ENCODE measurements at places on chromosomes 1 and 21.

DNA sequence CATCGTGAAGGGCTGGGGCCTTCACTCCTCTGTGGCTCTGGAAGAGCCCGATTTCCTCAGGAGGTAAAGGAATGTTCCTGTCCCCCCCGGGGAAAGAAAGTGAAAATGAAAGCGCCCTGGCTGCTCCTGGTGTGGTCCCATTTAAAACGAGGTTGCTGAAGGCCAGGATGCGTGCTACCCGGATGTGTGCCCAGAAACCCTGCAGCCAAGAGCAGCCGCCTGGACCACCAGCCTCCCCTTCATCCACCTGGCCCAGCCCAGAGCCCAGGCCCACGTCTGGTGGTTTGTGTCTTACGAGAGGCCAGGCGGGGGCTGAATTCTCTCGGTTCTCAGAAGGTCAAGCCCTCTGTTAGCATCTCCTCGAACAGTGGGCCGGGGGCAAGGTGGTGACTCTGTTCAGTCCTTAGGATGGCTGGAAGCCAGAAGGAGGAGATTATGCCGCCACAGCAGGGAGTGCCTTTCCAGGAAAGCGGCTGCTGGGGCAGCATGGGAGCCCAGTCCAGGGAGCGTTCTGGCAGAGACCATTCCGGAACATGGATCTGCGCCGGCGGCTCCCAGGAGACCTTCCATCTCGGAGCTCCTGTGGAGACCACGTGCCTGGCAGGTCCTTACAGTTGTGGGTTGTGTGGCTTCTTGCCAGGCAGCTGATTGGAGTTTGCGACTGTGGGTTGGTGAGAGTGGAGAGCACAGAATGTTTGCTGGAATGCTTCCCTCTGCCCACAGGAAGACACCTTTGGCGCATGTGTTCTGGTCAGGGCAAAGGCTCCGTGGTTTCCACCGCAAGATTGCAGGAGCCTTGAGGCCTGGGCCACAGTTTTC is 1.4 kb downstream of the GUK1 start:
- no peak for DNase-seq

DNA sequence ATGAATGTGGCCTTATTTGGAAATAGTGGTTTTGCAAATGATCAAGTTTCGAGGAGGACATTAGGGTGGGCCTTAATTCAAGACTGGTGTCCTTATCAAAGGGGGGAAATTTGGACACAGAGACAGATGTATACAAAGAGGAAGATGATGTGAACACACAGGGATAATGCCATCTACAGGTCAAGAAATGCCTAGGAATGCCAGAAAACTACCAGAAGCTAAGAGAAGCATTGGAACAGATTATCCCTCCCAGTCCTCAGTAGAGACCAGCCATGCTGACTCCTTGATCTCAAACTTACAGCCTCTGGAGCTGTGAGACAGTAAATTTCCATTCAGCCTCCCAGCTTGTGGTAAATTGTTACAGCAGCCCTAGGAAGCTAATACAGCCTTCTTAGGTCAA is 151.4 kb downstream of the PTGER3 start:
- DNase-seq = no peak

- DNase-seq = no peak
Measured at GRCh38 chr1:70627910-70628309, 216.8 kb downstream of the CTH start.

GRCh38 chr1:27883536-27883935 is 11.2 kb downstream of the THEMIS2 start:
- no peak for DNase-seq

DNA sequence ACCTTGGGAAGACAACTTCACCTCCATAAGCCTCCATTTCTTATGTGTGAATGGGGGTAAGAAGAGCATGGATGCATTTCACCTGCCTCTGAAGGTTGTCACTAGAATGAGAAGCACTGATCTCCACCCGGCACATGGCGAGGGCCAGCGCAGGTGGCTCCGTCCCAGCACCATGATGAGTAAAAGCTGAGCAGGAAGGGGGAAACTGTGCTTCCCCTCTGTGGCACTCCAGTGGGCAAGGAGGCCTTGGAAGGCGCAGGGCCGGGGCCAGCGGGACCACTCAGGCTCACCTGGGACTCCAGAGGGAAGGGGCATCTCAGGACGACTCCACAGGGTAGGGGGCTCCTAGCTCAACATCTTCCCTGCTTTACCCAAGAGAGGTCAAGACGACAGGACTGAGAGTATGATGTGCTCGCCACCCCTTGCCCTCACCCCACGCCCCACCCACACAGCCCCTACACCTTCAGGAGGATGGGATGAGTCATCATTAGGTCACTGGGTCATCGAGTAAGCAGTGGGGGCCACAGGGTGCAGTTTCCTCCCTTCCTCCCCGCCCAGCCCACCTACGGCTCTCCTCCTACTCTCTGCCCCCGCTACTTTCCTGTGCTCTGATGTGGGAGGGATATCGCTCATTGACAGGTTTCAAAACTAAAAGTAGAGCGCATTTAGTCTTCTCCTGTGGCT is 112.1 kb downstream of the HIVEP3 start:
- DNase-seq = no peak

- DNase-seq = no peak
Measured at GRCh38 chr1:180862305-180862704, 50.4 kb upstream of the KIAA1614 start.

DNA sequence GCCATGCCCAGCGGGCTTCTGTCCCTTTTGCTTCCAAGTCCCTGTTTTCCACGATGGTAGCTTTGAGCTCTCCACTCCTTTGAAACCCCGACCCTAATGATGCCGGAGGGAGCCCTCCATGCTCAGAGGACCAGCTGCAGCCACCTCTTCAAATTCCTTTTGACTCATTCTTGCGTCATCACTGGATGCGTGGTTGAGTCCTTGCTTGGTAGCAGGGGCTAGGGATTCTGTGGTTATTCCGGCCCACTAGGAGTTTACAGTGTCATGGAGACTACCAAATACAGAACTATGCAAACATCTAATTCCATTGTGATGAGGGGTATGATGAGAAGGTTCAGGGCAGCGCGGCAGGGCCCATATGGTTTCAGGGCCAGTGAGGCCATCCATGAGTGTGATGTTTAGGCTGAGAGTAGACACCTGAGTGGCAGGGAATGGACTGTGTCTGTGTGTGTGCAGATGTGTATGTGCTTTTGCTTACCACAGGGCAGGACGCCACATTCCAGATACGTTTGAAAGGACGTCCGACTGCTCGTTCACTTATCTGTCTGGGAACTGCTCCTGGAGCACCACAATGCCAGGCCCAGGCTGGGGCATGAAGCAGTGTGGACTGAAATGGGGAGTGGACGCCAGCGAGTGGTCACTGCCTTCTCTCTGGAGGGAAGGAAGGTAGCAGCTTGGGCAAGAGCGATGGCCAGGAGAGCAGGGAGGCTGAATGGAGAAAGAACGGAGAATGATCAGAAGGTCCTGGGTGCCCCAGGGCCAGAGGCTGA is 30.4 kb upstream of the ZBTB21 start:
- peak; percentile 93 for DNase-seq

GRCh38 chr1:227489572-227489971 is 73.8 kb upstream of the ZNF678 start:
- no peak for DNase-seq

GRCh38 chr1:71785450-71785849 is 496.9 kb downstream of the NEGR1 start:
- peak; percentile 9 for DNase-seq

- no peak for DNase-seq
Measured at GRCh38 chr1:18712252-18712600, 81.6 kb downstream of the PAX7 start.

DNA sequence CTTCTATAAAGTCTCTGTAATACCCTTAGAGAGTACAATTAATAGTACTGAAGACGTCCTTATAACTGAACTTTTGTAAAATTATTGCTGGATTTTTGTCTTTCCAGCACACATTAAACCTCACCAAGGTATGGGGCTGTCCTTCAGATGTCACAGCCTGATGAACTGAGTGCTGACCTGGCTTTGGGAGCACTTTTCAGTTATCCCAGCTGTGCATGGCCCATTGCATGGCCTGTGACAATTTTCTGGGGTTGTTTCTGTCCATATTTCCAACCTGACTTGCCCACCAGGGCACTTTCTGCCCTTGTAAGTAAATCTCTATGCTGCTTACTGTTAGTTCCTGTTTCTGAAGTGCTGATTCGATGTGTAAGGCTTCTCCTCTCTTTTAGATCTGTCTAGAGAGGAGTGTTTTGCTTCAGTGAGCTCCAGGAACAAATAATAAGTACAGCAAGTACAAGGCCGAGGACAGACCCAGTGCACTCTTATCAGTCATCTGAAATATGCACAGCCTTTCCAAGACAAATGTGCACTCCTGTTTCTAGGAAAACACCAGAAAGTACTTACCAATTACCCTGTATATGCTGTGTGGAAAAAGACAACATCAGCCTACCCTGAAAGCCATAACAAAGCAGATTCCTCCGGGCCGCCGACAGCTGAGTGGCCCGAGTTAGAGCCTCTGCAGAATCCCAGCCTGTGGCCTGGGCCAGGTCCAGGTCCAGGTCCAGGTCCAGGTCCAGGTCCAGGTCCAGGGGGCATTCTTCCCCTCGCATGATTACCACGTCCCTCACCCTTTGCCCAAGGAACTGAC is 121.7 kb downstream of the DHRS3 start:
- no peak for DNase-seq

DNA sequence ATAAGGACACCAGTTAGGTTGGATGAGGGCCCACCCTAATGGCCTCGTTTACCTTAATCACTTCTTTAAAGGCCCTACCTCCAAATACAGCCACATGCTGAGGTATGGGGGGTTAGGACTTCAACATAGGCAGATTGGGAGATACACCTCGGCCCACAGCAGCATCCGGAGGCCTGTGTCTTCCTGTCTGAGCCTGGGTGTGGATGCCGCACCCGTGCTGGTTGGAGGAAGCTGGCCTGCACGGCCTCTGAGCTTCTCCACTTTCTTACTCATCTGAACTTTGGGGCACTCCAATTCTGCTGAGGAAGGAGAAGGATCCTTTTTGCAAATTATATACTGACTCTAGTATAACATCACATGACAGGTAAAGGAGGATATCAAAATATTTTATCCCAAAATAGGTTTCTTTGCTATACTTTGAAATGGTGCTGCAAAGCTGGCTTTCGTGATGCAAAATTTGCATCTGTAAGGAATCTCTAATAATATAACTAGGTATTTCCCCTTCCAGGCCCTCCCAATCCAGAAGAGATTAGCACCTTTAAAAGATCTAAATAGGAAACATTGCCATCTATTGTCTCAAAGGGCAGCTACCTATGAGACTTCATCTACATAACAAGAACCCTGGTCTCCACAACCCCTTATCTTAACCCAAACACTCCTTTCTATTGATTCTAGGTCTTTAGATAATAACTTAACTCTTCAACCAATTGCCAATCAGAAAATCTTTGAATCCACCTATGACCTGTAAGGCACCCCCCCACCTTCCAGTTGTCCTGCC is 247.6 kb downstream of the KCNJ6 start:
- DNase-seq = no peak

DNA sequence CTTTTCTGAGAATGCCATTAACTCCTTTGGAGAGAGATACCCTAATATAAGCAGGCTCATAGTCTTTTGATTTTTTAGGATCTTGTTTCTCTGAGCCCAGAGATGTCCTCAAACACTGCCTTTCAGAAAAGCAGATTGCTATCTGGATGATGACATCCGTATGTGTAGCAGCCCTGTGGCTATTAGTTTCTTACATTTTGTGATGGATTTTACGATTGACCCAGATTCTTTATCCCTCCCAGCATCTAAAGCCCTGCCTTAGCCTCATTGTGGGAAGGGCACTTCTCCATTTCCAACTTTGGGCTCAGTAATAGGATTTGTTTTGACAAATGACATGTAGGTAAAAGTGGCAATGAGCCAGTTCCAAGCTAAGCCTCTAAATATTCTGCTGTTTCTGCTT is 300.3 kb downstream of the TTLL7 start:
- no peak for DNase-seq

GRCh38 chr1:171645553-171646248 is 6.8 kb downstream of the MYOC start:
- no peak for DNase-seq

DNA sequence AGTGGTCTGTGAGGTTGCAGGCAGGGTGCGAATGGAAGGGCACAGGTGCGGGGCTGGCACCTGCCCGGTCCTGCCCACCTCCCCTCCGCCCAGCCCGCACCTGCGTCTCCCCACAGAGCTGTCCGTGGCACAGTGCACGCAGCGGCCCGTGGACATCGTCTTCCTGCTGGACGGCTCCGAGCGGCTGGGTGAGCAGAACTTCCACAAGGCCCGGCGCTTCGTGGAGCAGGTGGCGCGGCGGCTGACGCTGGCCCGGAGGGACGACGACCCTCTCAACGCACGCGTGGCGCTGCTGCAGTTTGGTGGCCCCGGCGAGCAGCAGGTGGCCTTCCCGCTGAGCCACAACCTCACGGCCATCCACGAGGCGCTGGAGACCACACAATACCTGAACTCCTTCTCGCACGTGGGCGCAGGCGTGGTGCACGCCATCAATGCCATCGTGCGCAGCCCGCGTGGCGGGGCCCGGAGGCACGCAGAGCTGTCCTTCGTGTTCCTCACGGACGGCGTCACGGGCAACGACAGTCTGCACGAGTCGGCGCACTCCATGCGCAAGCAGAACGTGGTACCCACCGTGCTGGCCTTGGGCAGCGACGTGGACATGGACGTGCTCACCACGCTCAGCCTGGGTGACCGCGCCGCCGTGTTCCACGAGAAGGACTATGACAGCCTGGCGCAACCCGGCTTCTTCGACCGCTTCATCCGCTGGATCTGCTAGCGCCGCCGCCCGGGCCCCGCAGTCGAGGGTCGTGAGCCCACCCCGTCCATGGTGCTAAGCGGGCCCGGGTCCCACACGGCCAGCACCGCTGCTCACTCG is 23.3 kb downstream of the FTCD start:
- DNase-seq = no peak

DNA sequence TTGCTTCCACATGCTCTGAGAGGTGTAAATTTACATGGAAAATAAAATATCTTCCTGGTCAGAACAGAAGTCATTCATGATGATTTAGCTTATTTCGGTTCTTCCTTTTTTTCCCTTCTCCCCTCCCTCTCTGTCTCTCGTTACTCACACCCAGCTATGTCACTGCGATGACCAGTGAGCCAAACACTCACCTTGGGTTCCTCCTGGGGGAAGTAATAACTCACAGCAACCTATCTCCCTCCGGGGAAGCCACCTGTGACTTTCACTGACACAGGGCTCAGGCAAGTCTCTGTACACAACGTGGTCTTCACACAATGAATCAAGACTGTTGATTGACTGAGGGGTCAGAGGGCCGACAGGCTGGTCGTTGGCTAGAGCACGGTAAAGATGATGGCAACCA is 135.3 kb upstream of the VANGL1 start:
- no peak for DNase-seq

GRCh38 chr1:9112961-9113880 is 15.7 kb downstream of the GPR157 start:
- DNase-seq = no peak

DNA sequence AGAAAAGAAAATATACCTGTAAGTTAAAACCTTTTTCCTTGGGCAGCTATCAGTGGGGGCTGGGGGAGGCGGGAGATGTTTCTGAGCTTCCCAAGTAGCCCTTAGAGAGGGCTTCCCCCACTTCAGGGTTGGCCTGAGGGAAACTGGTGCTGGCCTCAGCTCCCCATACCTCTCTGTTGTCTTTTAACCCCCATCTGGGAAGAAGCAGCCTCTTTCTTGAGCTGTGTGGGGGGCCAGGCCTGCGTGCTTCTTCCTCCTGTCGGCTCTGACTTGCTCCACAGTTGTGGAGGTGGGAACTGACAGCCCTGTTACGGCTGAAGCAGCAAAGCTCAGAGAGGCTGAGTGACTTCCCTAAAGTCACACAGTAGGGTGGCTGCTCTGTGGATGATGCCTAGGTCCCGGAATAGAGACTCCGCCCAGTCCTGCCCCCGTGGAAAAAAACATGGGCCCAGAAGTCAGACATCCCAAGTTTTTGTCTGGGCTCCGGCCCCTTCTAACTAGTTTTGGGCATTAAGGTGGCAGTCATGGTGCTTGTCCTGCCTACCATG is 55.2 kb downstream of the ATP5PO start:
- DNase-seq = no peak

- DNase-seq = no peak
Measured at GRCh38 chr1:199612976-199613774, 414.3 kb upstream of the NR5A2 start.

Data from smooth muscle cell of the brain vasculature (primary cell).